ENCODE measurements at places on chromosomes 6 and 20.

GRCh38 chr20:33284937-33285336 is 1.9 kb downstream of the BPIFB1 start:
- DNase-seq = no peak

DNA sequence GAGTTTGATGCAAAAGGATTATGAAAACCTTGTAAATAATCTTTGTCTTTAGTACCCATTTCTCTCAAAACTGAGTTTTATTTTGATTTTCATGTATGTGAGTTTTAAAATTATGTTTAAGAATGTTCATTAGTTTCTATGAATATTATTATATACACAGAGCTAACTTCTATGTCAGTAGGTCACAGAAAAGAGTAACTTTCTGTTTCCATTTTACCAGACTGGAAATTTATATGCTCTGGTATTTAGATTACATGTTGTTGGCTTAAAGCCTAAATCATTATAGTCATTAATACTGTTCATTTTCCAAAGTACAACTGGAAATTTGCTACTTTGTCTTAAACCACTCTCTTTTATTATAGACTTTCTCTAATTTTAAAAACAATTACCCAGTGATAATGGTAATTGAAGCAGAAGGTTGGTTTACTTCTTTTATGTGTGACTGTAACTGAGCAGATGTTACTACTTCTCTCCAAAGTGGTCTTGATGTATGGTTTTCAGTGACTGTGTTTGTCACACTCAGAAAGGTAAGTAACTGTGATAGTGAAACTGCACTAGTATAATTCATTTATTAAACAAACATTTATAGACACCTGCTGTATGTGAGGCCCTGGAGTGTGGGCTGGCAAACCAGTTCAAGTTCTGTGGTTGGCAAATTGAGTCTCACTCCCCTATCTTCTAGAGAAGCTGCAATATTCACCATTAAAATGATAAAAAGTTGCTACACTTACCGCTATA is 13.2 kb downstream of the CRYBG1 start:
- no peak for DNase-seq

DNA sequence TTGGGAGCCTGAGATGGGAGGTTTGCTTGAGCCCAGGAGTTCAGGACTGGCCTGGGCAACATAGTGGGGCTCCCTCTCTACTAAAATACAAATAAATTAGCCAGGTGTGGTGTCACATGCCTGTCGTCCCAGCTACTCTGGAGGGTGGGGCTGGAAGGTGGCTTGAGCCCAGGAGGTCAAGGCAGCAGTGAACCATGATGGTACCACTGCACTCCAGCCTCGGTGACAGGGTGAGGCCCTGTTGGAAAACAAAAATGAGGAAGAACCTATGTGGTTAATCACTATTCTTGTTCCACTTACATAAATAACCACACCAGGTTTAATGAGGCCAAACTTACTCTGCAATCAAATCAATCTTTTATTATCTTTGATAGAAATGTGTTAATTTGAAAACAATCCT is 5.4 kb downstream of the PPDPF start:
- DNase-seq = no peak

- DNase-seq = peak; percentile 23
These were observed 15.3 kb upstream of the SRSF6 start for GRCh38 chr20:43442282-43442880.

DNA sequence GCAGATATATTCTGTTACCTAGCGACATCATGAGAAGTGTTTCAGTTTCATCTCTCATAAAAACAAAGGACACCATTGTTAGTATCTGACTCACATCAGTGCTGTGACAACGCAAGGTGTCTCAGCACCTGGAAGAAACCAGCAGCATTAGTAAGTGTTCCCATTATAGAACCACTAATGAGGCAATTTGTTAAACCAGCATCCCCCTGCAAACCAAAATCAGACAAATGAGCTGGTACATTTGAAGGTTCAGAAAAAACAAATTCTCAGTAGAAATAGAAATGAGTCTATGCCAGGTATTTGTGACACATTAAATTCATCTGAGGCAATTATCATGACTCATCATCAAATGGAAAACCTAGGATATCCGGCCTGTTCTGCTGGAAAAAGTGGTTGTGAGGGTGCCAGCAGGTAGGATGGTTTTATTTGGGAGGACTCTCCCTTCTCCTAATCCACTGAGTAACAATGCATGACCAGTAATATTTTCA is 151.7 kb downstream of the TMEM200A start:
- DNase-seq = peak; percentile 19

DNA sequence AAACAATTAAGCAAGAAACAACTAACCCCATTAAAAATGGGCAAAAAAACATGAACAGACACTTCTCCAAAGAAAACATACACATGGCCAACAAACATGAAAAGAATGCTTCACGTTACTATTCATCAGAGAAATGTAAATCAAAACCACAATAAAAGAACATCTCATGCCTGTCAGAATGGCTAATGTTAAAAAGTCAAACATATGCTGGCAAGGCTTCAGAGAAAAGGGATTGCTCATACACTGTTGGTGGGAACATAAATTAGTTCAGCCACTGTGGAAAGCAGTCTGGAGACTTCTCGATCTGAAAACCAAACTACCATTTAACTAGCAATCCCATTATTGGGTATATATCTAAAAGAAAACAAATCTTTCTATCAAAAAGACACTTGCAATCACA is 217.5 kb downstream of the TINAG start:
- DNase-seq = no peak

DNA sequence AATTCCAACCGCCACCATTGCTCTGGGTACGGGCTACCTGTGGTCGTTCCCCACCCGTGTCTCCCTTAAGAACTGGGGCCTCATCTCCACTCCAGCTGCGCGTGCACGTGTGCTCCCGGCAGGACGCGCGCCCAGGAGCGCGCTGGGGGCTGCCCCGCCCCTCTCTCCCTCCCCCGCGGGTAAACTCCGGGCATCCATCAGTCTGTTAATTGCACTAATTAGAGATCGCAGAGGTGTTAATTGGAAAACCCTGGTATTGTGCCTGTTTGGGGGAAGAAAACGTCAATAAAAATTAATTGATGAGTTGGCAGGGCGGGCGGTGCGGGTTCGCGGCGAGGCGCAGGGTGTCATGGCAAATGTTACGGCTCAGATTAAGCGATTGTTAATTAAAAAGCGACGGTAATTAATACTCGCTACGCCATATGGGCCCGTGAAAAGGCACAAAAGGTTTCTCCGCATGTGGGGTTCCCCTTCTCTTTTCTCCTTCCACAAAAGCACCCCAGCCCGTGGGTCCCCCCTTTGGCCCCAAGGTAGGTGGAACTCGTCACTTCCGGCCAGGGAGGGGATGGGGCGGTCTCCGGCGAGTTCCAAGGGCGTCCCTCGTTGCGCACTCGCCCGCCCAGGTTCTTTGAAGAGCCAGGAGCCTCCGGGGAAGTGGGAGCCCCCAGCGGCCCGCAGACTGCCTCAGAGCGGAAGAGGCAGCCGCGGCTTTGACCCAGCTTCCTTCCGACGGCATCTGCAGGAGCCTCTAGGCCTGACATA is 14.4 kb downstream of the FOXP4 start:
- no peak for DNase-seq

- DNase-seq = no peak
These were observed 72.1 kb downstream of the MAP3K5 start for GRCh38 chr6:136720045-136720770.

DNA sequence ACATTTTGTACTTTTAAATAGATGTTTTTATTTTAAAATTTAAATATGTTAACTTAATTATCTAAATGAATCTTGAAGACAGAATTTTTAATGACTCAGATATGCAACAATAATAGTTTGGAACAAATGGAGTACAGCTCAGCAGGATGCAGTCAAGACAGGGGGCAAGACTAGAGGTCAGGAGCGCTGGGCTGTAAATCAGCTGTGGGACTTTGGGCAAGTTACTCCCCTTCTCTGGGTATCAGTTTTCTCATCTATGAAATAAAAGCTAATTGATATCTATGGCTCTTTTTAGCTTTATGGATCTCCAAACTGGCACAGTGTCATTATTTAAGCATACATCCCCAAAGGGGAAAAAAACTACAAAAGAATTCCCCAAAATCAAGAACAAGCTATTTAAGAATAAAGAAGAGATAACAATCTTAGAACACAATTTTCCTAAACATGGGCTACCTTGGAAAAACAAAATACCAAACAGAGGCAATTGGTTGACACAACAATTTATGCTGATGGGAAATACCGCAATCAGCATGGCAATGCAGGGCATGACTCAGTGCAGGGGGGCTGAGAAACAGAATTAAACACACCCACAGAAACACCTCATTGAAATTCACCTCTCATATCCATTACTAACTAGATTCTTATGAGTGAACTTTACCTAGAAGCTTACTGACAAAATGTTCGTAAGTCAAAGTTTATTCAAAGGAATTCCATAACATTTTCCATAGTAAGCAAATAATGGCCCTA is 188.2 kb downstream of the SIM1 start:
- no peak for DNase-seq

Measured in kidney glomerular epithelial cell (primary cell).